ENCODE measurements at places on chromosomes 1 and 21.

DNA sequence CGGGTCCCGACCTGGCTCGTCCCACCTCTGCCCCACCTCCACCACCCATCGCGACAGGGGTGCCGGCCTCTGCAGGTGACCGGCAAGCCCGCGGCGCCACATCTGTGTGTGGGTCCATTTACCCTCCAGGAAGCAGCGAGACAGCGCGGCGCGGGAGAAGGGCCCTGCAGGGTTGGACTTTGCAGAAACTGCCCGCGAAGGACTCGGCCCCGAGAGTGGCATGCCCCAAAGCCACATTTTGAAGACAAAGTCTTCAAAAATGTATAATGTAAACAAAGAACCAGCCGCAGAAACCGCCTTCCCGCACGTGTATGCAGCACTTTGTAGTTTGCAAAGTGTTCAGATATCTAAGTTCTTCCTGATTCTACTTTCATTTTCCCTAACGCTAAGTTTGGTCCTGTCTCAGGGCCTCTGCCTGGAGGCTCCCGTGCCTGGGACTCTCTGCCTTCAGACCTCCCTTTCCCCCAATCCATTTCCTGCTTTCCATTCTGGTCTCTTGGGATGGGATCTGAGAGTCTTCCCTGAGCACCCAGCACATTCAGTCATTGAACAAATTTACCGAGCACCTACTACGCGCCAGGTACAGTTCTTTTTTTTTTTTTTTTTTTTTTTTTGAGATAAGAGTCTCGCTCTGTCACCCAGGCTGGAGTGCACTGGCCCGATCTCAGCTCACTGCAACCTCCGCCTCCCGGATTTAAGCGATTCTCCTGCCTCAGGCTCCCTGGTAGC, 524 bp upstream of the TMCO4 start:
- DNase-seq: peak; percentile 87

GRCh38 chr1:64598100-64598571, 128.2 kb downstream of the CACHD1 start:
- no peak for DNase-seq

DNA sequence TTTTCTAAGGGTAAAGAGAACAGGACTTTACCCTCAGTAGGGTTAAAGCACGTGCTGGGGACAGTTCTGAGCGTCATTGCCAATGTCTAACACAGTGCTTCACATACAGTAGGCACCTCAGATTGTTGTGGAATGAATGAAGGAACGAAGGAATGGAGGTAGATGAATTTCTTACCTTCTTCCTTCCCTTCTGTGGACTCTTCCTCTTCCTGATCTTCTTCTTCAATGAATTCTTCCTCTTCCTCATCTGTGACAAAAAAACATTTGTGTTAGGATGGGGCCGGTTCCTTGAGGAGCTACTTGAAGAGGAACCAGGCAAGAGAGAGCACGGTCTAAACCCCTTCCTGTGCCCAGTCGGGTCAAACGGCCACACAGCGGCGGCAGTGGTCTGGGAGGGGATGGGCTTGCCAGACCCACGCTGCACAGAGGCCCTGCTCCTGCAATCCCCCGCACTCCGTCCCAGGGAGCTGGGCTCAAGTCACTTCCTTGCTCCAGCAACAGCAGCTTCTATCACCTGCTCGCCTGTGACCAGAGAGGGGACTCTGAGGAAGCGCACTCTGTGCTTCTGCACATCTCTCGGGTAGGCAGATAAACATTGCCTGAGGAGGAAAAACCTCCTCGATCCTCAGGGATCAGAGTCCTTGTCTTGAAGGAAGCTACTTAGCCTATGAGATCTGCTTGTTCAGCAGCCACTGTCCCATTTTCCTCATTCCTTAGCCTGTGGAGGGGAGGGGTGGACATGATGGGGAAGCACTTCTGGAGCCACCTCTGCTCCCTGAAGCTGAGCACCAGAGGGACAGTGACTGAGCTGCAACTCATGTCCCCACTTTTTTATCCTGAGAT, 8.0 kb upstream of the SLC30A2 start:
- DNase-seq: no peak

DNA sequence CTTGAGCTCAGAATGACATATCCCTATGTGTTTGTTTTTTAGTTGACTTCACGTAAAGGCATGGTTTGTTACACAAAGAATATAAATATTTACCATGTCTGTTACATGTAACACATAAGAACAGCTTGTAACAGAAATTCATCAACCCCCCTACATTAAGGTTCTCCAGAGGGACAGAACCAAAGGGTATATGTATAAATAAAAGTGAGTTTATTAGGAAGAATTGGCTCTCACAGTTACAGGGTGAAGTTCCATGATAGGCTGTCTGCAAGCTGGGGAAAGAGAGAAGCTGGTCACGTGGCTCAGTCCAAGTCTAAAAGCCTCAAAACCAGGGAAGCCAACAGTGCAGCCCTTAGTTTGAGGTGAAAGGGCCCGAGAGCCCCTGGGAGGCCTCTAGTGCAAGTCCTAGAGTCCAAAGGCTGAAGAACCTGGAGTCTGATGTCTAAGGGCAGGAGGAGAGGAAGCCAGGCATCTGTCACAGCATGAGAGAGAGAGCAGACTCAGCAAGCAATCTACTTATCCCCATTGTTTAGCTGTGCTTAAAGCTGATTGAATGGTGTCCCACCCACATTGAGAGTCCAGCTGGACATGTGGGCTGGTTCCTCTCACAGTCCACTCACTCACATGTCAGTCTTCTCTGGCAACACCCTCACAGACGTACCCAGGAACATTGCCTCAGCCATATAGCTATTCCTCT, 15.8 kb downstream of the THRAP3 start:
- no peak for DNase-seq

GRCh38 chr1:95229037-95229436, 5.0 kb upstream of the RWDD3 start:
- no peak for DNase-seq

GRCh38 chr1:62250126-62250726, 55.6 kb downstream of the L1TD1 start:
- DNase-seq: no peak

DNA sequence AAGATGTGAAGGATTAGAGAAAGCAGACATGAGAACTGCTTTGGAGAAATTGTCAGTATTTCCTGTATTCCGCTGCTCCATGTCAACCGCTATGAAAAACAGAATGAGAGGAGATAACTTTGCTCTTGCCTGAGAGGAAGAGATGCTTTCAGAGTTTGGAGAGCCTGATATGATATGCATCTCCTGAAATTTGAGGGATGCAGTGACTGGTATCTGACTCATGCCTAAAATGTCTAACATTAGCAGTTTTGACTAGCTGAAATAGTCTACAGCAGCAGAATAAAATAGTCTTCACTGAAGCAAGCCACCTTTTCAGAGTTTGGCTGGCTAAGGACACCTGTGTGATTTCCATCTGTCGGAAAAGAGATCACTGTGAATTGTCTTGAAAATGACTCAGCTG, 165.8 kb upstream of the LRRC7 start:
- DNase-seq: no peak

DNA sequence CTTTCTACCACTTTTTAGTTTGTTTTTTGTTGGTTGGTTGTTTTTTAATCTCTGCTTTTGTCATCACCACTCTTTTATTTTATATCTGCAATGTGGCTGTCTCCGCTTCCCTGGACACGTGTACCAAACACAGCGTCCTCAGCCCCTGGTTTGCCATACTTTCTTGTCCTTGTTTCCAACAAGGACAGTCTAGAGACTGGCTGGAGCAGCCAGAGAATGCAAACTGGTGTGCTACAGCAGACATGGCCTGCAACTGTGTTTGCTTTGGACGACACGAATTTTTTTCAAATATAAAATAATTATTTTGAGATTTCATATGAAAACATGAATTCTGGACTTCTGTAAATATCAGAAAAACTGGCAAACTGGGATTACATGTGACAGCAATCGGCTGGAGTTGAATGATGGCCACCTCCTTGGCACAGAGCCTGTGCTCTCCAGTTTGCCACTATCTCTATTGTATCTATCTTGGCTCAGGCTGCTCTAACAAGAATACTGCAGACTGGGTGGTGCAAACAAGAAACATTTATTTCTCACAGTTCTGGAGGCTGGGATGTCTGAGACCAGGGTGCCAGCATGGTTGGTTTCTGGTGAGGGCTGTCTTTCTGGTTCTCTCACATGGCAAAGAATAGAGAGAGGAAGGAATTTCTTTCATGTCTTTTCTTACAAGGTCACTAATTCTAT, 34.6 kb upstream of the POU2F1 start:
- DNase-seq: no peak

- DNase-seq: no peak
These were observed 235.5 kb upstream of the HOOK1 start for GRCh38 chr1:59579222-59579621.

DNA sequence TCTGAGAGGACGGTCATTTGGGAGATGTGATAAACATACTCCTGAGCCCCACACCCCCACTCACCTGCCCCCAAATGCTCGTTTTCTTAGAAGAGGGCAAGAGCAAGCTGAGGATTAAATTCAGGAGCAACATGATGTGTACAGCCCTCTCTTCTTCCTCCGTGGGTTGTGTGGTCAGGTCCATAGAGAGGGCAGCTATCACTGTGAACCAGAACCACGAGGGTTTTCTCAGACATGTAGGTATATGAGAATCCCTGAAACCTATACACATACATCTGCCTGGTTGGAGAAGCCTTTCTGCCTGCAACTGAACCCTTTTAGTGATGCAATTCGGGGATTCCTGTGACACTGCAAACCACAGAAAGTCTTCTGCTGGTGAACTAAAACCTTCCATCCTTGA, 38.9 kb downstream of the PGM1 start:
- no peak for DNase-seq

DNA sequence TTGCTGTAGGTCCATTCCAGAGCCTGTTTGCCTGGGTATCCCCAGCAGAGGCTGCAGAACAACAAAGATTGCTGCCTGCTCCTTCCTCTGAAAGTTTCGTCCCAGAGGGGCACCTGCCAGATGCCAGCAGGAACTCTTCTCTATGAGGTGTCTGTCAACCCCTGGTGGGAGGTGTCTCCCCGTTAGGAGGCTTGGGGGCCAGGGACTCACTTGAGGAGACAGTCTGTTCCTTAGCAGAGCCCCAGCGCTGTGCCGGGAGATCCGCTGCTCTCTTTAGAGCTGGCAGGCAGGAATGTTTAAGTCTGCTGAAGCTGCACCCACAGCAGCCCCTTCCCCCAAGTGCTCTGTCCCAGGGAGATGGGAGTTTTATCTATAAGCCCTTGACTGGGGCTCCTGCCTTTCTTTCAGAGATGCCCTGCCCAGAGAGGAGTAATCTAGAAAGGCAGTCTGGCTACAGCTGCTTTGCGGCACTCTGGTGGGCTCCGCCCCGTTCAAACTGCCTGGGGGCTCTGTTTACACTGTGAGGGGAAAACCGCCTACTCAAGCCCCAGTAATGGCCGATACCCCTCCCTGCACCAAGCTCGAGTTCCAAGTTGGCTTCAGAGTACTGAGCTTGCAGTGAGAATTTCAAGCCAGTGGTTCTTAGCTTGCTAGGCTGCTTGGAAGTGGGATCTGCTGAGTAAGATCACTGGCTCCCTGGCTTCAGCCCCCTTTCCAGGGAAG, 8.7 kb upstream of the SLC25A24 start:
- DNase-seq: no peak

DNA sequence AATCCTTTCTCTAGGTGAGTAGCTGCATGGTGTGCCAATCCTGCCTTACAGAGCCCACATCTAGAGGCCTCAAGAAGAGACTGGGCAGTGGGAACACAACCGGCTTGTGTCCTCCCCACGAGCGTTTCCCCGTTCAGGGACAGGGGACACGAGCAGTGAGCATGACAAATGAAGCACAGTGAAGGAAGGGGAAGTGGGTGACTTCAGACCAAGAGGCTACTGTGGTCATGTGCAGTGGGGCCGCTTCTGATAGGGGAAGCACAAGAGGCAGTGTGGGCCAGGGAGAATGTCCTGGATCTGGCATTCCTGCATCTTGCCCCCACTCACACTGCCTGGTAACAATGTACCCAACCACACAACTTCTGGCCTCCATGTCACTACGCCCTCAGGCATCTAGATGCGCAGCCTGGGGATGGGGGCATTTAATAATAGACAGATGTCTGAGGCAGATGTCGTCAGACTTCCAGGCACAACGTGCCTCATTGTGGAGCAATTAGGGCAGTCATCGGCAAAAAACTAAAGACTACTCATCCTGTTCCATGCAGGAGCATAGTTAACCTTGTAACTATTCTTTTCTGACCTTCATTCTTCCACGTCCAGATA, 155.6 kb upstream of the NBPF11 start:
- DNase-seq: no peak

- no peak for DNase-seq
These were observed 1.7 kb upstream of the TRIM45 start for GRCh38 chr1:117123274-117123673.

GRCh38 chr21:38467911-38468310, 30.4 kb downstream of the ERG start:
- no peak for DNase-seq

- DNase-seq: no peak
These were observed 141.6 kb upstream of the NBPF11 start for GRCh38 chr1:148293651-148294050.

DNA sequence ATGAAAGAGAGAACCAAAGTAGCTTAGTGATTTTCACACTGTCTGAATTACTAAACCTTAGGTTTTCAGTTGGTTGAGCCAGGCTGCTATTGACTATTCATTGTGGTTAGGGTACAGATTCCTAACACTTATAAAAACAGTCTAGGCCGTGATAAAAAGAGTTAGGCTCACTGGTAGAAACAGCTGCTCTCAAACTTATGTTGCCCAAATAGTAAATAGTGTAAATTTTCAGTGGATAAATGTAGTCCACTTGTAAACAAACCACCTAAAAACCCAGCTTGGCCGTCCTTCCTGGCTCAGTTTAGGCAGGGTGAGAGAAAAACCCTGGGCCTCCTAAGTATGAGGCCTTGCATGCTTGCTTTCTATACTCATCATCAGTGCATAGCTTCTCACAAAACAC, 34.9 kb downstream of the ARID1A start:
- no peak for DNase-seq

GRCh38 chr1:172215006-172215405, 205.5 kb upstream of the C1orf105 start:
- DNase-seq: no peak

DNA sequence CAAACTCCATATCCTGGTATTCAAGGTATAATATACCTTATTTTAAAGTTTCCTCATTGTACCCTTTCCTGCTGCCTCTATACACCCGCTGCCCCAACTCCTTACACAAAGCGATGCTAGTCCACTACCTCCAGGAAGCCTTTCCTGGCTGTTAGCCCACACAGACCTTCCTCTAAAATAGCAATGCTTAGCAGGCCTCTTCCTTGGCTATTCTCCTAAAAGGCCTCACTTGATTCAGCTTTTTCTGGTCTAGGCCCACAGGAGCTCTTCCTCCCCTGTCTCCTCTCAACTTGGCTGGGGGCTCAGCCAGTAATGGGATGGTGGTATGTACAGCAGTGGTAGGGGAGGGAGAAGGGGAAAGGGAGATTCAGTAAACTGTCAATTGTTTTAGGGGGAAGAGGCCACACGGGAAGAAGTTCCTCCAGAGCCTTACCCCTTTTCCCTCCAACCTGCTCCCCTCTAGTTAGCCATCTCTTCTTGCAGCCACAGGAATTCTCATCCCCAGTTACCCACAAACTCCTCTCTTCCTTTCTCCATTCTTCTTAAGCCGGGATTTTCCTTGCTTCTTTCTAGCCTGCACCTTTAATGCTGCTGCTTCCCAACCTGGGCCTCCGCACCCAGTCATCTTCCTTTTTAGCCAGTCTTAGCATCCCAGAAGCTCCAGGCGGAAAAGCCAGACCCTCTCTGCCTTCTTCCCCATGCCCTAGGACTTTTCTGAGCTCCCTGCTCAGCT, 2.6 kb downstream of the LRRC41 start:
- DNase-seq: peak; percentile 36

- DNase-seq: no peak
These were observed 91.3 kb downstream of the ITSN1 start for GRCh38 chr21:33733601-33734000.

GRCh38 chr1:109225711-109226445, 12.2 kb downstream of the SARS1 start:
- no peak for DNase-seq

GRCh38 chr1:231410036-231410612, 12.0 kb downstream of the EGLN1 start:
- no peak for DNase-seq

Measured in SJSA1 (cell line).